ENCODE measurements at places on chromosomes 5 and 9.
A peak's percentile ranks its signal among the peaks of the same experiment; 100 is the strongest.

DNA sequence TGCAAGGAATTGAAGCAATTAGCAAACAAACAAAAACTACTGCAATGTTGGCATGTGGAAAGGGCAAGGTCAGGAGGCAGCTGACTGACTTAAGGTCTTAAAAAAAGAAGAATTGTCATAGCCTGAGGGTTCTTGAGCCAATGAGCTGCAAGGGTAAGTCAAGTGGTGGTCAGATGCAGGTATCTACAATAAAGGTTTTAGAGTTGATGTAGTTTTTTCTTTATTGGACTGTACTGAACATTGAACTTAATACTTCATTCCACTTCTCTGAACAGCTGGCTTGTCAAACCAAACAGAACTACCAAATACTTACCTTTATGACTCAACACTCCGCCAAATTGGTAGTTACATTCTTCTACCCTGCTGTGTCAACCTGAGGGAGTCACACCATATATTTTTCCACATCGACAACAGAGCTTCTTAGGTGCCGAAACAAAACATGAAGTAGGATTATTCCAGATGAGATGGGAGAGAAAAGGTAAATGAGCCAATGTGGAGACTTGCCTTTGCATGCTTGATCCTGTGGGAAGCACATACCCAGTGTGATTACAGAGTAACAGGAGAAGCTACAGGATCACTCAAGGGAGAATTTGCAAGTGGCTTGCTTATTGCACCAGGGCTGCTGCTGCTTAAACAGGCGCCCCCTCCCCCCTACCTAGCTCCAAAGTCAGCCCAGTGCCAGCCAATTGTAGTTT lies 35.3 kb downstream of the EQTN start:
- no peak for DNase-seq

DNA sequence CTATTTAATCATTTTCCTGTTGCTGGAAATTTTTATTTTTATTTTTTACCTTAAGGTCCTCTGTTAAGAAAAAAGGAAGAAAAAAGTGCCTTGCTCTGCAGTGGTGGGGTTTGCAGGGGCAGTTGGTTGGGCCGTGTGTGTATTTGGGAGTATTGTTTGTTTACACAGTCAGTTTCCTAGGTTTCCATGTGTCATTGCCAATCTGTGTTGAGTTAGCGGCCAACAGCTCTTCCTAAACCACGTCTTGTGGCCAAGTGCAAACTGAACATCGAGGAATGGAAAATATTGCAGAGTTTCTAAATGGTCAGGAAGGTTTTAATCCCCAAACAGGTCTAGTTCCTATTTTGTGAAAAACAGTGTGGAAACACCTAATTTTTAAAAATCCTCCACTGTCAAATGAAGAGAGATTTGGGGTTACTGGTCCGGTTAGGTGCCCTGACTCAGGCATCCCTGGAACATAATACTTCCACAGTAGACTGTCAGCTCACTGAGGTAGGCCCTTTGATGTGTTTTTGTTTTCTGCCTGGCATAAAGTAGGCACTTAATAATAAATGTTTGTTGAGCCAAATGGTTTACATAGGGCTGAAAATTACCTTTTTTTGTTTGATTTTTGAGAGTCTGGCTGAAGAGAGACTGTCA lies 37.0 kb downstream of the MAMDC2 start:
- no peak for DNase-seq

GRCh38 chr9:122464633-122465567 lies 12.8 kb downstream of the OR1J1 start:
- DNase-seq: peak; percentile 68

DNA sequence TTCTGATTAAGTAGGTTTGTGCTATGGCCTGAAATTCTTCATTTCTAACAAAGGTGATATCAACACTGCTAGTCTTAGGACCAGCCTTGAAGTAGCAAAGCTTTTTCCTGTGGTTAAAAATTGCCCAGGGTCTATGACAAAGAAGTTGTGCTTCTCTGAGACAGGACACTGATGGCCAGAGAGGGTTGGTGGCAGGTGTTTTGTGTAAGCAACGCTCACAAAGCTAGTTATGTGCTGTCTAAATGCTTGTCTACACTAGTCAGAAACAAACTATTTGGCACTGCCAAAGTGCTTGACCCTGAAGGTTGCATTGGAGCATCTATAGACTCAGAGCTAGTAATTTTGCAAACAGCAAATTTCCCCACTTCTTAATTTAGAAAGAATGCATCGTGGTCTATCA lies 44.1 kb upstream of the SELENOP start:
- no peak for DNase-seq

DNA sequence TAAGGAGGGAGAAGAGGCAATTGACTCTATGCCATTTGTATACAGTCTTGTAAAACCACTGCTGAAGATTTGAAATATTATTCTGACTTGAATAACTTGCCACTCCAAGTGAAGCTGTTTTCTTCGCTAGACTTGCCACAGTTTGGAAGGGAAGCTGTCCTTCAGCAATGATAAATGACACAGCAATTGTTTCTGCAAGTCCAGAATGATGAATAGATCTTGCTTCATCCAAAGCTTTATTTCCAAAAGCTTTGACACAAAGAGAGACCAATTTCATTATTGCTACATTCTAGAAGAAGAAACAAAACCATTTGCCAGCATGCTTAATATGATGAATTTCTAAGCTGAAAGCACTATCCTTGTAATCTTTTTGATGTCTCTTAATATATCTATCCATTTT lies 73.7 kb downstream of the ZNF366 start:
- no peak for DNase-seq

DNA sequence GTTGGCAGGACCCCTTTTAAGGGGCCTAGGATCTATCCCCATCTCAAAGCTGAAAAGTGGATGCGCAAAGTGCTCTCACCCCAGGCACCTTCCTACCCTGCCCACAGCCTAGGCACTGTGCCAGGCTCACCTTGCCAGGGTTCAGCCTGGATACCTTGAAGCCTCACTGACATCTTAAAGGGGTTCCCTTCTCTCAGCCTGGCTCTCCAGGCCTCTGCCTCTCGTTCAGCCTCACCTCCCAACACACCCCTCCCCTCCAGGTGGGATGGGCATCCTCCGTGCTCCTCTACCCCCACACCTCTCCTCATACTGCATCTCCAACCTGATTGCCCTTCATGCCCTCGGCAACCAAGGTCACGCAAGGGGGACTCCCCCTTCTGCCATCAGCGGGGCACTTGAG lies 25.5 kb downstream of the TNIP1 start:
- DNase-seq: no peak

- no peak for DNase-seq
These were observed 26.6 kb downstream of the MAPKAP1 start for GRCh38 chr9:125680445-125680844.

DNA sequence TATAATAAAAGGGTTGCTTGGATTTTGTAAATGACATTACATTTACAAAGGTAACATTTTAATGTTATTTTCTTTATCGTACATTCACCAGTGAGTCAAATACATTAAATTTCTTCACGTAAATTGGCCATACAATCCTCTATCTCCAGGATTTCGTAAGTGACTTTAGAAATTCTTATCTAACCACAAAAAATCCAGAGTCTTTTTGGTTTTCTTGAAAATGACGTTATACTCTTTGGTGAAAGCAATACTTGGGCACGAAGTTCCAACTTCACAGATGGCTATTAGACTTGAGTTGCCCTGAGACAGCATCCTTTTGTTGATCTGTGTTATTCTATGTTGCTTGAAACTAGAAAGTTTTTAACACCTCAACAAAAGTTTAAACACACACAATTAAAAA lies 87.4 kb upstream of the CDH10 start:
- DNase-seq: no peak

- DNase-seq: no peak
These were observed 3.0 kb upstream of the FAM78A start for GRCh38 chr9:131279196-131279862.

GRCh38 chr5:35856765-35857351 lies at the start of gene IL7R:
IL7R (plus strand) TSS chr5:35856891; CDS start chr5:35856978, 87 bp downstream.
- DNase-seq: no peak
